ENCODE measurements at places on chromosomes 7 and 10.

DNA sequence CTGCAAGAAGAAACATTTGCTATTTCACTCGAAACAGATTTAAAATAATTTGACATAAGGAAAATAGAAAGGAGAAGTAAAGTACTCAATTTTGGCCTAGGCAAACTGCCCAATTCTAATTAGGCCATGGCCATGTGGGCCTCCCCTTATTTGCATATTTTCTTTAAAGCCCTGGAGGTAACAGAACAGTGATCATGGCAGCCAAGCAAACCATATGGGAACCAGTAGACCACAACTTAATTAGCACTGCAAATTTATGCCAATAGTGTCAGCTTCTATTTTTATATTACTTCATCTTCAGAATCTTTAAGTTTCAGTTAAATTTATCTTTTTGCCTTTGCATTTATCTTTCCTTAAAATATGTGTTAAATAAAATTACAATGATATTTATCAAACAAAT, 63.3 kb upstream of the THSD7A start:
- DNase-seq: no peak

- no peak for DNase-seq
Measured at GRCh38 chr7:98659756-98660155, 42.7 kb downstream of the NPTX2 start.

DNA sequence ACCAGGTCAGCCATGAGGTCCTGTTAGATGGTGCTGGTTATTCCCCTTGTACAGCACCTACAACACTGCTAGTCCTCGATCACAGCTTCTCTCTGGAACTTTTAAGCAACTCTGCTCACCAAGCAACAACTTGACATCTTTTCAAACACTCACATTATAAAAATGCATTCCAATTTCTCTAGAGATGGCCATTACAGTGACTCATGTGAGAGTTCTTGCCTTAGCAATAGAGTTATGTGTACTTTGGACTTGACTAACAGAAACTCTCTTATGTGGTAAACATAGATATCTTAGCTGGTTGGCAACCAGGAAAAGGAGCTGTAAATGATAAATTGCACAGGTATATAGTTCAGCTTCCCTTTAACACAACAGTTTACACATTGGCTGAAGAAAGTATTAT, 122.2 kb downstream of the PDE1C start:
- no peak for DNase-seq

DNA sequence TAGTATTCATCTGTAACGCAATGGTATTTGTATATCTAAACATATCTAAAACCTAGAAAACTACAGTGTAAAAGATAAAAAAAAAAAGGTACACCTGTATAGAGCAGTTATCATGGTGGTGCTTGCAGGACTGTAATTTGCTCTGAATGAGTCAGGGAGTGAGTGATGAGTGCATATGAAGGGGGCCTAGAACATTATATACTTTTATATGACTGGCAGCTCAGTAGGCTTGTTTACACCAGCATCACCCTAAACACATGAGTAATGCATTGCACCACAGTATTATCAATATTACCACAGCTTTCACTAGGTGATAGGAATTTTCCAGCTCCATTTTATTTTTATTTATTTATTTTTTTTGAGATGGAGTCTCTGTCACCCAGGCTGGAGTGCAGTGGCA, 40.8 kb downstream of the TRIM24 start:
- no peak for DNase-seq

DNA sequence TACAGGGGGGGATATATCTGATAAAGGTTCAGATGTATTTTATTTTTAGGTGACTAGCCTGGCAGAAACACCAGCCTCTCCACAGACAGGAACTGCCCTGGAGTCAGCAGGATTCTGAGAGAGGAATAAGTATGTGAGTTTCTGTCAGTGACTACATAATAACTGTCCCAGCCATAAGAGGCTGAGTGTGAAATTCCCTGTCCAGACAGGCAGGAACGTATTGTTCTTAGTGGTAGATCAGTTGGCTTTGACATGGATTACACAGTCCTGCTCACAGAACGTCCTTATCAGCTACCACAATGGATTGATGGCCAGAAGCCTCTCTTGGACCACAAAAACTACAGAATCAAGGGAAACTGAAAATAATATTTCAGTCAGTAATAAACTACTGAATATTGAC, 709.8 kb downstream of the PCDH15 start:
- DNase-seq: no peak

DNA sequence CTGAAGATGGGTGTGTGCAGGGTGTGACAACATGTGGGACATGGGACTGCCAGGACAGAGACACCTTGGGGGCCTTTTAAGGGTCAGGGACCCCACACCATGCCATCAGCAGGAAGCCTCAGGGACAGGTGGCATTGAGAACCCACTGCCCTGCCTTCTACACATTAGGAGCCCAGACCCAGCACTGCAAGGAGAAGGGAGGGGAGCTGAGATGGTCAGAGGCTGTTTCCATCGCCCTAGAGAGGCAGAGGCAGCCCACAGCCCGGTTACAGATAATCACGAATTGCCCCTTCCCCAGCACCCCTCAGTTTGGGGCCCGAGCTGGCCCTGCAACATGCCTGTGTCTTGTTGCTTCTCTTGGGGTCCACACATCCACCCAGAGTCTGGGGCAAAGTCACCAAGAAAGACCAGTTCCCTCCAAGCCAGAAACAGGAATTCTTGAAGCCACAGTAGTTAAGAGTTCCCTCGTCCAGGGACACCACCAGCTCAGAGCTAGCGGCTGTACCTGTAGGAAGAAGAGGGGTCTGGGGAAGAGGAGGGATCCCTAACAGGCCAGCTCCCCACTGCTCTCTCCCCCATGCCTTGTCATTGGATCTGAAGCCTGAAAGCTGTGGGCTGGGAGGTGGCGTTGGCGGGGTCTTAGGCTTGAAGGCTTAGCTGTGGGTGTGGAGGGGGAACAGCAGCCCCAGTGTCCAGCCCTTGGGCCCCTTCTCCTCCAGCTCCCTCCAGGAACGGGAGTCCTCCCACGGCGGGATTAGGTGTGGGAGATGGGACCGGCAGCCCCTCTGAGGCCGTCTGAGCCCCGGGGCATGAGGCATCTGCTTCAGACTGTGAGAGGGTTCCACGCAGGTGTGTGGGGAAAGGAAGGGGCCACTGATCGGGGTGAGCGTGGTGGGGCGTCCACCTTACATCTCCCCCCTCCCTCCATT, 44.8 kb upstream of the ELFN1 start:
- no peak for DNase-seq

DNA sequence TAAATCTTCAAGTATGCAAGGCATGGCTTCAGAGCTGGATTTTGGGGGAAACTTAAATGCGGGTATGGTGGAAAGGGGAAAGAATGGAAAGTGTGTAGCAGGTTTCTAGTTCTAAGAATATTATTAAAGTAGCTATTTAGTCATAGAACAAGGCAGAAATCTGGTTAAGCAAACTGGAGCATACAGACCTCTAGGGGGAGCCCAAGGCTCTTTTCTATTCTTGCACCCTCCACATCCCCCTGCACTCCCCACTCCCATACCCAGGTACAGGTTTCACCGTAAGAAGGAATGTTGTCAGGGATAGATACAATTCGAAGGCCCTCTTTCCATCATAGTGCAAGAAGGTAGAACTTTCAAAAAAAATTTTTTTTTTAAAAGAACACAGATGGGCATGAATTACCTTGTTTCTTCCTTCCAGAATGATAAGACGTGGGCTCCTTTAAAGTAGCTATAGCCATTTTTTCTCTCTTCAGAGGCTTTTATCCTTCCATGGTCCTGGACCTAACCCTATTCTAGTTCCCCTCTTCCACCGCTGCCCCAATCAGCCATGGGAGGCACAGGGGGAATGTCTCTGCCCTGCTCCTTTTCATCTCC, 41.5 kb upstream of the SMIM30 start:
- peak; percentile 32 for DNase-seq

DNA sequence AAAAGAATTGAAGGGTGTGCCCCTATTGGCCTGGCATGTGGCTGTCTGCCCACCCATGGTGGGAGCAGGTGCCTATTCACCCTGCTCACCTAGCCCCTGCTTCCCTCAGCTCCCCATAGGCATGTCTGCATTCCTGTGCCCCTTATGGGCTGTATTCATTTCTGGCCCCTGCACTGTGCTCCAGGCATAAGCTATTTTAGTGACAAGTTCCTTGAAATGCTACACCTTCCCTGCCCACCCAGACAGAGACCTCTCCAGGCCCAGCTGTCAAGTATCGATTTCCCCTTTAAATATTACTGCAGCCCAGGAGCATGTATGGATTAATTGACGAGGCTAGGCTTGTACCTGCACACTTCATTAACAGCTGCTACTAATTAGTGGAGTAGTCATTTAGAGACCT, 235.4 kb downstream of the RPS24 start:
- no peak for DNase-seq

- no peak for DNase-seq
Measured at GRCh38 chr7:94012746-94013145, 8.6 kb upstream of the BET1 start.
